NCI-H2029 treated with DMSO at 0.1 percent for 48 hours (cell line): ENCODE measurements at places on chromosomes 11 and 22.

GRCh38 chr11:119861160-119861559 is 132.2 kb upstream of the NECTIN1 start:
- DNase-seq, result no peak

- DNase-seq, result no peak
Measured at GRCh38 chr22:21013657-21014201, 1.2 kb upstream of the P2RX6 start.

DNA sequence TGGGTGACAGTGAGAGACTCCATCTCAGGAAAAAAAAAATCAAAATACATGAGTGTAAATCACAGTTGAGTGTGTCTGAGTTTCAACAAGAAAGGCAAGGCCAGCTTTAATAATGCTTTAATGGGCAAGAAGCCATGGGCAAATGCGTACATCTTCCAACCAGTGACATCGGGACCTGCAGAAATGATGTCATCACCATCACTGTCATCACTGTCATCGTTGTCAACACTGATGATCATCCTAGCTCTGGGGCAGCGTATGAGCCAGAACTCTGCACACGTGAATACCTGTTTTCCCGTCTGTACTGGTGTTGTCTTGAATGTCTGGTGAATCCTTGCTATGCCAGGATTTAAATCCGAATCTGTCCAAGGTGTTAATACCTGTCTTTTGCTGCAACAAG is 712.5 kb downstream of the BRD1 start:
- no peak for DNase-seq

DNA sequence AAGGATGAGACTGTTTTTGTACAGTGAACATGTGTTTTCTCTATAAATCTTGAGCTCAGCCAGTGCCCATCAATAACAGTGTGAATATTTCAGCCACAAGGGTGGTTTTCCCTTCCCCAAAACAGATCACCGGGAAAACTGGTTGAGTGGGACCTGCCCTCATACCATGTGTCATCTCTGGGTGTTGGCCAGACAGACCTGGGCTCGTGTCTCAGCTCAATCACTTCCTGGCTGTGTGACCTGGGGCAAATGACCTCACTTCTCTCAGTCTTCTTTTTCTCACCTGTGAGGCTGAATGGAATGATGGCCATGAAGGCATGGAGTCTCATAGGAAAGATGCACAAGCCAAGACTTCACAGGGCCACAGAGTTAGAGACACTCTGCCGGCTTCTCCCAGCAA is 74.7 kb downstream of the COMMD9 start:
- DNase-seq, result no peak

- DNase-seq, result no peak
Measured at GRCh38 chr11:27209562-27210005, 153.4 kb downstream of the CCDC34 start.
